ENCODE measurements at places on chromosomes 3 and 15. TPM values are rescaled to one million over a fixed set of nuclear protein-coding genes. Genes with fewer than 3 reads are reported as not detected.

The GOLGA6B gene
- not detected for total RNA-seq

The EXD1 gene
- not detected for total RNA-seq

The C3orf85 gene
- total RNA-seq, result not detected

The SPATA12 gene
- 0.10 TPM for total RNA-seq

The ILDR1 gene
- total RNA-seq, result 0.97 TPM

The IMPG2 gene
- total RNA-seq, result not detected

The C3orf49 gene
- total RNA-seq, result not detected

- no peak overlapping the region for H3K27ac ChIP-seq
- H3K36me3 ChIP-seq, result no peaks in the 10 kb centered on the region
- DNase-seq, result peak; percentile 76
These were observed 36.9 kb upstream of the HERC1 start for GRCh38 chr15:63870487-63871209.

DNA sequence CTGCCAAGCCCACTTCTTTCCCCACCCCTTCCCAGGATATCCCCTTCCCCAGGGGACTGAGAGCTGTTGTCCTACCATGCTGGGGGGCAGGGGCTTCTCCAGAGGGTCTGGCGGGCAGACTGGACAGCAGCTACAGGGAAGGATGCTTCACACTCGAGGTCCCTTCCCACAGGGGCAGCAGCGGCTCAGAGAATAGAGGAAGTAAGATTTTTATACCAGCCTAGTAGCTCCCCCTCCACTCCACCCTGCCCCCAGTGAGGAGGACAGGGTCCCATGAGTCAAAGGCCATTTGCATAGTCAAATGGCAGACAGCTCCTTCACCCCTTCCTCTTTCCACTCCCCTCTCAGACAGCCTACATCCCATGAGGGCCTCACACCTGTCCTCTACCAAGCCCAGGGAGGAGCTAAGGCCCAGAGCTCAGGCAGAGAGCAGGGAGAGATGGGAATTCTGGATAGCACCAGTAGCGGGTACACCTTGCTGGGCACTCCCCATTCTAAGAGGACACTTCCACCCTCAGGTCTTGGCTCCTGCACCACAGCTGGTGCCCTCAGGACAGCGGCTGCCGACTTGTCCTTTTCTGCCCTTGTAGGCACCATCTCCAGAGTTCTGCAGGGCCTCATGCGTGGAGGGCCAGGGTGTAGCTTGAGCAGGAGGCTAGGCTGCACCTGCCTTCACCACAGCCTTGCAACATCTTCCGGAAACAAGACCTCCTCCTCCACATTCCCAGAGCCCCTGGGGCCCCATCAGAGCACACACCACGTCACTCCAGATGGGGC, at the start of gene TLR9:
TSS of gene TLR9 (minus strand) at position 194 of the 777 bp plus-strand sequence. CDS start at position 78, 116 bp downstream.
- peaks cover under 1% of the 10 kb centered on the region for H3K4me1 ChIP-seq
- H3K27me3 ChIP-seq, result no peaks in the 10 kb centered on the region
- no peak for DNase-seq

GRCh38 chr3:48469046-48469915, 22.7 kb downstream of the ATRIP start:
- H3K4me1 ChIP-seq, result peaks cover 12% of the 10 kb centered on the region
- H3K4me3 ChIP-seq, result no peak overlapping the region
- no peak for DNase-seq
- H3K27ac ChIP-seq, result no peak overlapping the region
- H3K36me3 ChIP-seq, result peaks cover 9% of the 10 kb centered on the region

DNA sequence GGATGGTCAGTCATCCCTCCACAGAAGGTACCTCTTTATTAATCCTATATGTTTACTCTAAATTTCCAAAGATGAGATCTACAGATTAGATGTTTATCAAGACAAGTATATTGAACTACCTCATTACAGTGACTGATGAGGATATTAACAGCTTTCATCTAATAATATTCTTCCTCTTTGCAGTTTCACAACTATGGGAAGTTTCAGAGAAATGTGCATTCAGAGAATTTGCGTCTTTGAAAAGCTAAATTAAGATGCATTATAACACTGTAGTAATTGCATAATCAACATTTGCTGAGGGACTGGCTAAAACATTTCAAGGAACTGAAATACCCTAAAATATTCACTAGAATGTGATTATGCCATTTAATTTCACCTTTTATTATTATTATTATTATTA, 46.7 kb downstream of the MCF2L2 start:
- peaks cover 14% of the 10 kb centered on the region for H3K4me1 ChIP-seq
- no peak overlapping the region for H3K4me3 ChIP-seq
- H3K27ac ChIP-seq, result no peak overlapping the region
- H3K27me3 ChIP-seq, result no peaks in the 10 kb centered on the region

DNA sequence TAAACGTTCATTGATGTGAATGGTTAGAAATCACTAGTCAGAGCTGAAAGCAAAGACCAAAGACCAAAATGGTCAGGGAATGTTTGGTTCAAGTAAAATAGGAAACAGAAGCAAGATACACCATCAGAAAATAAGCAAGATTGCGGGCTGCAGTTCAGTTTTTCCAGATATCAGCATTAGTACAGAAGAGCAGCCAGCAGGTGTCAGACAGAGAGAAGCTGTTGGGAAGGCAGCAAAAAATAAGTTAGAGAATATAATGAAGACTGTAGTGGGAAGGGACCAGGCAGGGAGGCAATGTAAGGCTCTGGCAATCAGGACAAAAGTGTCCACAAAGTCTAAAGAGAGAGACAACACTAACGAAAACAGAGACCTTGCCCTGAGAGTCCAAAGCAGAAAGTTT, 639.4 kb upstream of the NAALADL2 start:
- peak; percentile 17 for DNase-seq
- peaks cover 13% of the 10 kb centered on the region for H3K4me1 ChIP-seq
- H3K4me3 ChIP-seq, result no peak overlapping the region
- no peaks in the 10 kb centered on the region for H3K27me3 ChIP-seq
- H3K36me3 ChIP-seq, result no peaks in the 10 kb centered on the region

DNA sequence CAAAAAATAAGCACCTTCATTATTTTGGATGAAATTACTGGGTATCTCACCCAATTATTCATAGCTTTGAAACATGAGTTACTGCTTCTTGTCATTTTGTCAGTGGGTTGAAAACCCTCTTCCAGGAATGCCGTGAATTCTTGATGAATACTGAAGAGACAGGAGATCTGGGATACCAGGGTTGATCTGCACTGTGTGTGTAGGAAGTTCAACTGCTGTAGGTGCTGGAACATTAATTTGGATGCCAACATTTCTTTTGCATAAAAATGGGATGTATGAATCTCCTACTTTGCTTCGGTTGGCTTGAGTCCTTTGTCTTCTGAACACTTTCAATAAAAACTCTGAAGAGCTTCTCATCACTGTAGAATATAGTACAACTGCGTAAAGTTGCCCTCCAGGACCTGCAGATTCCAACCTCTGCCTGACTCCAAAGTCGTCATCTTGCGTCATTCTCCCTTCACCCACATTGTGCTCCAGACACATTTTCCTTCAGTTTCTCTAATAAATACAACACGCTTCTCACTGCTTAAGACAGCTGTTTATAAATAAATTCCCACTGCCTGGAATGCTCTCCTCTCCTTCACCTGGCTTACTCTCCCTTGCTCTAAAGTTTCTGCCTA, 312.7 kb upstream of the TGFBR2 start:
- DNase-seq, result no peak
- H3K4me3 ChIP-seq, result no peak overlapping the region

DNA sequence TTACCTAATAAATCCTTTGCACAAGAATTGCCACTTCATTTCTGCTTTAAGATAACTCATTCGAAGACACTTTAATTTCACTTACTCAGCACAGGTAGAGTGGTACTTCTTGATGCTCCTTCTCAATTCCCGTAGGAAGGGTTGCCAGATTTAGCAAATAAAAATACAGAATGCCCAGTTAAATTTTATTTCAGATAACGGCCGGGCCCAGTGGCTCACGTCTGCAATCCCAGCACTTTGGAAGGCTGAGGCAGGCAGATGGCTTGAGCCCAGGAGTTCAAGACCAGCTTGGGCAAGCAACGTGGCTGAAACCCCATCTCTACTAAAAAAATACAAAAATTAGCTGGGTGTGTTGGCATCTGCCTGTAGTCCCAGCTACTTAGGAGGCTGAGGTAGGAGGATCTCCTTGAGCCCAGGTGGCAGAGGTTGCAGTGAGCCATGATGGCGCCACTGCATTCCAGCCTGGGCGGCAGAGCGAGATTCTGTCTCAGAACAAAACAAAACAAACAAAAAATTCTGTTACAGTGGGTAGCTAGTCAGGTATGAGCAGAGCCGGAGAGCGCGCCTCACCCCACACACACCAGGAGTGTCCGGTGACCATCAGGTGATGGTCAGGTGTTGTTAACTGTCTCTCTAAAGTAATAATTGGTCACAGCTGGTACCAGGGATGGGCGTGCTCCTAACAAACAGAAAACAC, 92.8 kb downstream of the DNAH12 start:
- no peaks in the 10 kb centered on the region for H3K27me3 ChIP-seq
- no peak for DNase-seq
- H3K4me3 ChIP-seq, result no peak overlapping the region

GRCh38 chr3:142501004-142501926, 53.4 kb upstream of the XRN1 start:
- no peak overlapping the region for H3K27ac ChIP-seq
- no peaks in the 10 kb centered on the region for H3K36me3 ChIP-seq
- H3K27me3 ChIP-seq, result no peaks in the 10 kb centered on the region
- H3K4me1 ChIP-seq, result no peaks in the 10 kb centered on the region

- DNase-seq, result no peak
- no peak overlapping the region for H3K27ac ChIP-seq
- no peaks in the 10 kb centered on the region for H3K27me3 ChIP-seq
- H3K36me3 ChIP-seq, result no peaks in the 10 kb centered on the region
- no peaks in the 10 kb centered on the region for H3K4me1 ChIP-seq
These were observed 96.4 kb downstream of the IL12A start for GRCh38 chr3:160084998-160085397.

- H3K27ac ChIP-seq, result no peak overlapping the region
- H3K4me1 ChIP-seq, result no peaks in the 10 kb centered on the region
These were observed 10.1 kb upstream of the ESYT3 start for GRCh38 chr3:138424323-138424722.

DNA sequence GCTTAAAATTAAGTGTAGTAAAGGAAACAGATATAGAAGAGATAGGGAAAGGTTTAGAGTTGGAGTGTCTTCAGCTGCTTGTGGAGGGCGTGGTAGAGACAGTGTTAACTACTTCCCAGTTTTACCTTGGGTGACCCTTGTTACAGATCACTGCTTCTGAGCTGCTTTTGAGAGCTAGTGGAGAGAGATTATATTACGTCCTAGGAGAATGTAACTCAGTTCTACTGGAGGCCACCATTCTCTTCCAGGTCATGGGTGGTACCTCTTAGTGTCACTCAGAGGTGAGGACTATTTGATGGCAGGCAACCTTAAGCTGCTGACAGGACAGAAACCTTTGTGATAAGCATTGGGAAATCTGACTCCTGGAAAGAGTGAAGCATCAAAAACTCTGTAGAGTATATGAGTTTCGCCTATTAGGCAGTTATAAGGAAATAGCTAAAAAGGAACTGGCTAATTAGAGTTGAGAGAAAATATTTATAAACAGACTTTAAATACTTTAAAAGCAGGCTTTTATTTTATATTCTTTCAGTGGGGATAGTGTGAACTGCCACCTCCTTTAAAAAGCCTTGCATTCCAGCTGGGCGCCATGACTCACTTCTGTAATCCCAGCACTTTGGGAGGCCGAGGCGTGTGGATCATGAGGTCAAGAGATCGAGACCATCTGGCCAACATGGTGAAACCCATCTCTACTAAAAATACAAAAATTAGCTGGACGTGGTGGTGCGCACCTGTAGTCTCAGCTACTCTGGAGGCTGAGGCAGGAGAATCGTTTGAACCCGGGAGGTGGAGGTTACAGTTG, 106.5 kb downstream of the ZNF609 start:
- H3K4me3 ChIP-seq, result no peak overlapping the region
- H3K4me1 ChIP-seq, result peaks cover 22% of the 10 kb centered on the region
- H3K27ac ChIP-seq, result 0 out of 2 replicates have a peak overlapping the region, but pooled peaks have one; percentile 15
- peak; percentile 41 for DNase-seq
- no peaks in the 10 kb centered on the region for H3K36me3 ChIP-seq

DNA sequence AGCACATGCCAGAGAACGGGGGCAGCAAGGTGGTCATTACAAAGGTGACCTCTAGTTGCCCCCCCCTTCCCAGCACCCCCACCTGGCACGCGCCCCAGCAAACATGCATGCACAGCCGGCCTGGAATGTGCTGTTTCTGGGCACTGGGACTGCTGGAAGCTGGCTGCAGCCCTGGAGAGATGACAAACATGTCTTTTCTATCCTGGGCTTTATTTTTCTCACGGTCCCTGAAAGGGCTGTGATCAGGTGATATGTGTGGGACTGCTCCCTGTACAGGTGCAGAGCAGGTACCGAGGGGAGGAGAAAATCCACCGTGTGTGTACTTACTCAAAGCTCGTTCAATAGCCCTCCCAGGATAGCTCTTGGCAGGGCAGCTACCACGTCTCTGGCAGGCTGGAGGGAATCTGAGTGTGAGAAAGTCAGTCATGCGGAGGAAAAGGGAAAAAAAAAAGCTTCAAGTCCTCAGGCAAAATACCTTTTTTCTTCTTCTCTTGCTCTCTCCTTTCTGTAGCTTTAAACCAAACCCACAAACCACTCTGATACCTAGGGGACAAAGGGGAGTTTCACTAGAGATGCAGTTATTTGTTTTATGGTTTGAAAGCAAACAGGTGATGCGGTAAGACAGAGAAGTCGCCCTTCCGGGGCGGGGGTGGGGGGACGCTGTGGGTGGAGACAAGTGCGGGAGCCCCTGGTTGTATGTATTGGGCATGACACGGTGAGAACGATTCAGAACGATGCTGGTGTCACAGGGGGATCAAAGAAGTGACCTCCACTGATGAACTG, 5.0 kb upstream of the HES1 start:
- peaks cover 43% of the 10 kb centered on the region for H3K4me1 ChIP-seq
- DNase-seq, result peak; percentile 70
- peaks cover 17% of the 10 kb centered on the region for H3K27me3 ChIP-seq
- no peak overlapping the region for H3K27ac ChIP-seq
- peak overlapping the region; percentile 7 for H3K4me3 ChIP-seq
- H3K36me3 ChIP-seq, result no peaks in the 10 kb centered on the region

GRCh38 chr3:163919154-163919553, 1159.1 kb downstream of the SI start:
- no peak overlapping the region for H3K4me3 ChIP-seq
- H3K27ac ChIP-seq, result no peak overlapping the region
- no peak for DNase-seq
- H3K27me3 ChIP-seq, result no peaks in the 10 kb centered on the region
- peaks cover 2% of the 10 kb centered on the region for H3K4me1 ChIP-seq

DNA sequence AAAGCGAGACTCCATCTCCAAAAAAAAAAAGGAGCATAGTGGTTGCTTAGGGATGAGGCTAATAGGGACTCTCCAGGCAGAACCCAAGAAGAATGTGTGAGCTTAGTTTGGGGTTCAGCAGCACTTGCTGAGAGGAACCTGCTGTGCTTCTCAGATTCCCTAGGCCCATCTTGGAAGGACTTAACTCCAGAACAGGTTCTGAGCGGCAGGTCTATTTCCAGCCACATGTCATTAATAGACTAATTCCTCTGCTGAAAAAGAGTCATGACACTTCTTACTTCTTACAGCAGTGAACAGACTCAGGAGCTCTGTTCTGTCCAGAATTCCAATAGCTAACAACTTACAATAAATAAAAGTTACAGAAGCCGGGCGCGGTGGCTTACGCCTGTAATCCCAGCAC, 22.5 kb downstream of the RHOA start:
- H3K27me3 ChIP-seq, result no peaks in the 10 kb centered on the region
- no peak for DNase-seq
- no peaks in the 10 kb centered on the region for H3K36me3 ChIP-seq
- no peak overlapping the region for H3K27ac ChIP-seq

GRCh38 chr3:186823386-186823785, 17.1 kb upstream of the RFC4 start:
- no peak for DNase-seq
- peaks cover 21% of the 10 kb centered on the region for H3K4me1 ChIP-seq
- H3K36me3 ChIP-seq, result no peaks in the 10 kb centered on the region
- no peak overlapping the region for H3K27ac ChIP-seq

- no peak overlapping the region for H3K4me3 ChIP-seq
- H3K27ac ChIP-seq, result no peak overlapping the region
These were observed 122.3 kb upstream of the PRR20G start for GRCh38 chr3:127410137-127410488.

All from GM23338 (cell line).